ENCODE measurements at places on chromosomes 3 and 15. TPM values are rescaled to one million over a fixed set of nuclear protein-coding genes. Genes with fewer than 3 reads are reported as not detected.

The STRIT1 gene
- 0.20 TPM for polyA plus RNA-seq

The ISL2 gene
- polyA plus RNA-seq = 0.14 TPM

The ACKR4 gene
- 2.2 TPM for polyA plus RNA-seq

- no peak for DNase-seq
Measured at GRCh38 chr15:73926219-73927002, at the start of gene LOXL1. TSS of gene LOXL1 (plus strand) at chr15:73926462. CDS start at chr15:73926784, 322 bp downstream.

GRCh38 chr3:66053550-66054094 is 14.9 kb upstream of the MAGI1 start:
- DNase-seq = no peak

- DNase-seq = no peak
Measured at GRCh38 chr3:117019082-117019713, 309.6 kb downstream of the TUSC7 start.

DNA sequence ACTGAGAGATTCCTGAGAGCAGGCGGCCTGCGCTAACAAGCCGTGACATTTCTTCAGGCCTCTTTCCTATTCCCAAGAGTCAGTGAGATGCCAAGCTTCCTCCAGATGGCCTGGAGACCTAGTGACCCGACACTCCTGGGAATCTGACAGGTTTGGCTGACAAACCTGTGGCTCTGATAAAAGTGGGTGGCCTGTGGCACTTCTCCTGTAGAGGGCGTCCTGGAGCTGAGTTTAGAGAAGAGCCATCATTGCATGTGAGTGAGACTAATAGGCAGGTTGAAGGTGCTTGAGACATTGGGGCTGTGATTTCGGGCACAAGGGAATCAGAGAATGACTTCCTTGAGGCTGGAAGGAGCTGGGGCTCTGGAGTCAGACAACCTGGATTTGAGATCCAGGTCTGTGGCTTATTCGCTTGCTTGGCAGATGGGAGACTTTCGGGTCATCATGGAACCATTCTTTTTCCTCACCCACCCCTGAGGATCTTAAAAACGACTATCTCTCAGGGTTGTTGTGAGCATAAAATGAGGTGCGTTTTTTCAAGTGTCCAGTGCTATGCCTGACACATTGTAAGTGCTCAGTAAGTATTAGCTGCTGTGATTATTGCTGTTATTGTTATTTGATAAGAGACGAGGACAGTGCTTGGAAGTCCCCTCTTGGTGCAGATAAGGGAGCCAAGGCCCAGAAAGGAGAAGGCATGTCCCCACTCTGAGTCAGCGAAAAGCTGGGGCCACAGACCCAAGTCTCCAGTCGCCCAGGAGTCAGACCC is 77.2 kb downstream of the SCN10A start:
- DNase-seq = no peak
